Activated CD8-positive, alpha-beta memory T cell treated with anti-CD3 and anti-CD28 coated beads, Interleukin-2, amount 10 ng/mL, durations not matched to agents 7 days and 5 days (primary cell): ENCODE measurements at places on chromosomes 3 and 15.

- no peak for DNase-seq
Measured at GRCh38 chr3:197256104-197256503, 42.3 kb downstream of the DLG1 start.

DNA sequence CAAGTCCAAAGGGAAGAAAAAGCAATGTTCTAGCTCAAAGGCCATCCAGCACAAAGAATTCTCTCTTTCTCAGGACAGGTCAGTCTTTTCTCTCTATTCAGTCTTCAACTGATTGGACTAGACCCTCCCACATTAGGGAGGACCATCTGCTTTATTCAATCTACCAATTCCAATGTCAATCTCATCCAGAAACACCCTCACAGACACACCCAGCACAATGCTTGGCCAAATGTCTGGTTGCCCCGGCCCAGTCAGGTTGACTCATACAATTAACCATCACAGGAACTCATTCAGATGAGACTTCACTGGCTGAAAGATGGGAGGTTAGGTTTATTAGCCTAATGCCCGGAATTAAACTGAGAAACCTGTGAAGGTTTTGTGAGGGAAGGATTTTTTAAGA, 32.4 kb downstream of the ACAN start:
- no peak for DNase-seq

DNA sequence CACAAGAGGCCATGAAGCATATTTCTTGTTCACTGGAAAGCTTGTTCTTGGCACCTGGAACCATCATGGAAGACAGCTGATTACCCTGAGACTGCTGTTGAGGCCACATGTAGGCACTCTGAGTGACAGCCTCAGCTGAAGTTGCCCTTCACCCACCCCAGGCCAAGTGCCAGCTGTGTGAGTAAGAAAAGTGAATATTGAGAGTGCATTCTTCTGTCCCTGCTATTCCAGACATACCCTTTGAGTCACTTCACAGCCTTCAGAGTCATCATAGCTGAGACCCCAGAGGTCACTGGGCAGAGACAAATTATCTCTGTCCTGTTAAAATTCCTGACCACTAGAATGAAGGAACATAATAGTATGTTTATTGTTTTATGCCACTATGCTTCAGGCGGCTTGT, 79.6 kb downstream of the NFKBIZ start:
- no peak for DNase-seq

GRCh38 chr3:172216911-172217310, 177.5 kb downstream of the FNDC3B start:
- DNase-seq: no peak

DNA sequence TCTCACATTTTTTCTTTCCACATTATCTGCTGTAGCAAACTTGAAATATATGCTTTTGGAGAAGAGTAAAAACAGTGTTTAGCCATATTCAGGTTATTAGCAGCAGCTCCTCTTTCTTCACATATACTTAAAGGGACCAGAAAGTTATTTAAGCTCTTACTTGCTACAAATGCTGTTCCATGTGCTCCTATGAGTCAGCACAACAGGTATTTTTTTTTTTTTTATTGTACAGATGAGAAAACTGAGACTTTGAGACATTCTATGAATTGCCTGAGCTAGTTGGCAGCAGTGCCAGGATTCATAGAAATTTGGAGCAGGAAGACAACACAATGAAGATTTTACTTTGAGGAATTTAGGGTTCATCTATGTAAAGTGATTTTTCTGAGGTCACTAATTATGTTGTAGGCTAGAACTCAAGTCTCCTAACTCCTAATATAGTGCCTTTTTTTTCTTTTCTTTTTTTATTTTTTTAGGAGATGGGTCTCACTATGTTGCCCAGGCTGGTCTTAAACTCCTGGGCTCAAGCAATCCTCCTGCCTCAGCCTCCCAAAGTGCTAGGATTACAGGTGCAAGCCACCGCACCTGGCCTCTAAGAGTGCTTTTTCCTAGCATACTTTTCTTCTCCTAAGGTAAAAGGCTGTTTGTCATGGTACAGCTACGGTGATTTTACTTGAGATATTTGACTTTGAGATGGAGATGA, 23.6 kb downstream of the SETD5 start:
- DNase-seq: no peak

GRCh38 chr3:178139116-178139515, 397.1 kb upstream of the KCNMB2 start:
- no peak for DNase-seq

DNA sequence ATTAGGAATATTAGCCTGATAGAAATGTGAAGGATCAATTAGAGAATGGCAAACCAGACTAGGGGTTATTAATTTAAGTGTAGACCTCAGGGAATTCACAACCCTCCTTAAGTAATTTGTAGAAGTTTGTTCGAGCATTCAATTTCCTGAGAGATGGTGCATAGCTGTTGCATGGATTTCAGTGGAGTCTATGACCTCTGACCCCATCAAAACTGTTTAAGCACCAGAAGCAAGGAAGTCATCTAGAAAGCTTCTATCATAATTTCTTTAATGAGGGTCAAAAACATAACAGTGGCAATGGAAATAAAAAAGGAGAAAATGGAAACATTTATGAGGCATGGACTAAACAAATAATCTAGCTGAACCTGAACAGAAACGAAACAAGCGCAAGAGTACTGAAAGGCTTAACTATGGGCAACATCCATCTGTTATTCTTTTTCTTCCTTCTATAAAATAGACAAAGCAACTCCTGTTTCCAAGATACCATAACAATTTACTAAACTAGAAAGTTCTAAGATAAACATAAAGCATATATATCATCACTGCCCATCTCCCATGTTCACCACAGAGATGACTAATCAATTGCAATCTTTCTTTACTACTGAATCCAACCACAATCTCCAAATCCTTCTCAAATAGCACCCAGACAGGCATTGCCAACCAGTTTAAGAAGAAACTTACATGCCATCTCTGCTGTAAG, 151.4 kb downstream of the THRB start:
- DNase-seq: no peak
